ENCODE measurements at places on chromosomes 7 and 10.
A peak's percentile ranks its signal among the peaks of the same experiment; 100 is the strongest.

GRCh38 chr7:15866753-15867152 is 180.3 kb upstream of the MEOX2 start:
- DNase-seq: no peak
- H3K27ac ChIP-seq: no peak overlapping the region
- no peaks in the 10 kb centered on the region for H3K27me3 ChIP-seq
- peaks cover 3% of the 10 kb centered on the region for H3K4me1 ChIP-seq
- H3K36me3 ChIP-seq: no peaks in the 10 kb centered on the region

DNA sequence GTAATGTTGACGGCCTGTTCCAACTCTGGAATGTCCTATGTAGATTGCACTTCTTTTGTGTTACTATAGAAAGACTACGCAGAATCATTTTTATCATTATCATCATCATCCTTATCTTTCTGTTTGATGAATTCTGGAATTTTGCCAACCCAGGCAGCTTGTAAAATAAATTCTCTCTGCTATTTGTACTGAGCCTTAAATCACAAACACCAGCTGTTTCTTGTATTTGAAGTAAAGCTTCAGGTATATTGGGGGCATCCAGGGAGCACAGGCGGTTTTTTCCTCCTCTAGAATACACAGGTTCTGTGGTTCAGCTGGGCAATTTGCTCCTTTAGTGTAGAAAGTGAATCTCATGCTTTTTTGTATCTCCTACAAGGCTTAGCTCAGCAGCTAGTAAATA is 14.9 kb upstream of the CPA5 start:
- H3K4me3 ChIP-seq: no peak overlapping the region
- no peaks in the 10 kb centered on the region for H3K27me3 ChIP-seq
- H3K27ac ChIP-seq: no peak overlapping the region
- no peak for DNase-seq
- H3K36me3 ChIP-seq: no peaks in the 10 kb centered on the region

GRCh38 chr10:133467286-133467911 is 13.7 kb downstream of the SCART1 start:
- H3K27ac ChIP-seq: no peak overlapping the region
- DNase-seq: no peak
- no peak overlapping the region for H3K4me3 ChIP-seq
- H3K27me3 ChIP-seq: peaks cover 19% of the 10 kb centered on the region

- H3K27ac ChIP-seq: no peak overlapping the region
- H3K36me3 ChIP-seq: no peaks in the 10 kb centered on the region
- peak; percentile 46 for DNase-seq
- H3K27me3 ChIP-seq: no peaks in the 10 kb centered on the region
- H3K4me1 ChIP-seq: peaks cover 3% of the 10 kb centered on the region
Measured at GRCh38 chr7:15015545-15016314, 113.2 kb upstream of the DGKB start.

- H3K36me3 ChIP-seq: no peaks in the 10 kb centered on the region
- peak overlapping the region; percentile 88 for H3K27ac ChIP-seq
- H3K4me3 ChIP-seq: no peak overlapping the region
- H3K4me1 ChIP-seq: peaks cover 20% of the 10 kb centered on the region
- DNase-seq: peak; percentile 7
Measured at GRCh38 chr7:122803323-122803722, 82.9 kb downstream of the CADPS2 start.

DNA sequence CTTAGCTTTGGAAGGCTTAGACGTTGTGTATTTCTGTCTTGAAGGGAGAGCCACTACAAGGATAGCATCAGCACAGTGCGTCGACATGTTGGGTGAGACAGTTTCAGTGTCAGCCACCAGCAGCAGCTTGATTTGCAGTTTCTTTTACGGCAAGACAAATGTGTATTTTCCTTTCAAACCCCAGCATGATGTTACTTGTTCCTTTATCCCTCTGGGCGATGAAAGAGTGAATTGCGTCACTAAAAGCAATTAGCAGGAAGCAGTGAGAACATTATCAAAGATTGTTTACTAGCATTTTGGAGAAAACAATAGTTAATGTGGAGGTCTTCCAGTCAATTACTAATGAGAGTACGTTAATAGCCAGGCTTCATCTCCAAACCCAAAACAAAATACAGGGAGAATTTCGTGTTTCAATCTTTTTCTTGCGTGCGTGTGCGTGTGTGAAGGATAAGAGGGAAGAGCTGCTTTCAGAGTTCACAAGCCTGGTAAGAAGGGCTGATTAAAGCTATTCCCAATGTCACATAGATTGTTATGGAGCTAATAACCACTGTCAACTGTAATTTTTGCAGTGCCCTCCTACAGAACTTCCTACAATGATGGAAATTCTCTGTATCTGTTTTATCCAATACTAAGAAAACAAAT is 157.1 kb upstream of the AOAH start:
- no peak for DNase-seq
- no peak overlapping the region for H3K27ac ChIP-seq
- H3K4me3 ChIP-seq: no peak overlapping the region
- H3K27me3 ChIP-seq: peaks cover 5% of the 10 kb centered on the region

GRCh38 chr7:23167691-23168090 is 14.2 kb upstream of the NUP42 start:
- DNase-seq: no peak
- H3K27ac ChIP-seq: no peak overlapping the region
- H3K4me3 ChIP-seq: no peak overlapping the region
- no peaks in the 10 kb centered on the region for H3K4me1 ChIP-seq

- peaks cover 5% of the 10 kb centered on the region for H3K4me1 ChIP-seq
- H3K4me3 ChIP-seq: no peak overlapping the region
- no peak for DNase-seq
- no peak overlapping the region for H3K27ac ChIP-seq
- H3K36me3 ChIP-seq: no peaks in the 10 kb centered on the region
Measured at GRCh38 chr10:111593578-111593977, 516.7 kb downstream of the ADRA2A start.

GRCh38 chr10:112834751-112835181 is 115.3 kb upstream of the TCF7L2 start:
- no peak overlapping the region for H3K4me3 ChIP-seq
- H3K27me3 ChIP-seq: peaks cover 7% of the 10 kb centered on the region
- H3K4me1 ChIP-seq: peaks cover 5% of the 10 kb centered on the region
- no peak overlapping the region for H3K27ac ChIP-seq

DNA sequence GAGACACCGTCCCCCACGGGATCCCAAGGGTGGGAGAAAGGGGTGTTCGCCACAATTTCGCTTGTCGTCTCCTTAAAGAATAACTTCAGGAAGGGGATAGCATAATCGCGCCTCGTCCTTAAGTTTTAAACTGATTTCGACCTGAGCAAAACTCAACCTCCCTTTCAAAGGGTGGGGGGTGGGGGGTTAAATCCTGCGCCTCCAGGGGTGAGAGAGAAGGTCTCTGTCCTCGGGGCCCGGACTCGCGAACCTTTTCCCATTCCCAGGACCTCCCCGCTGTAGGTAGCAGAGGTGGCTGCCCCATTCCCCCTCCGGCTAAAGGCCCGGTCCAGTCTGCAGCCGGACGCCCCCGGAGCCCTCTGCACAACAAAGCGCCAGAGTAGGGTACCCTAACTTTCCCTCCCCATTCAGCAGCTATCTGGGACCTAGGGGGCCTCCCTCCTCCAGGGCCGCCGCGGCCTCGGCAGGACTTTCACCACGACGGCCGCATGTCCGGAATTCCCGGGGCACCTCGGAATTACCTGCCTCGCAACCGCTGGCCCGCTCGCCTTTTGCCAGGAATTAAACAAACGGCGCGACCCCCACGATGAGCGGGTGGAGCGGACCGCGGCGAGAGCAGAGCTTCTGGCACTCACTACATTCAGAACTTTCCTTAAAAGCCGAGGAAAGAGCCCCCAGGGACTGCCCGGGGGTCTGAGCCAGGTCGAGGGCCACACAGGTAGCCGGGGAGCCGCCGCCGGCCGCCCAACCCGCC is 1.7 kb downstream of the CDK6 start:
- peaks cover 19% of the 10 kb centered on the region for H3K27me3 ChIP-seq
- peak overlapping the region; percentile 8 for H3K27ac ChIP-seq
- H3K4me1 ChIP-seq: peaks cover 36% of the 10 kb centered on the region
- peak overlapping the region; percentile 97 for H3K4me3 ChIP-seq
- peaks cover 15% of the 10 kb centered on the region for H3K36me3 ChIP-seq

DNA sequence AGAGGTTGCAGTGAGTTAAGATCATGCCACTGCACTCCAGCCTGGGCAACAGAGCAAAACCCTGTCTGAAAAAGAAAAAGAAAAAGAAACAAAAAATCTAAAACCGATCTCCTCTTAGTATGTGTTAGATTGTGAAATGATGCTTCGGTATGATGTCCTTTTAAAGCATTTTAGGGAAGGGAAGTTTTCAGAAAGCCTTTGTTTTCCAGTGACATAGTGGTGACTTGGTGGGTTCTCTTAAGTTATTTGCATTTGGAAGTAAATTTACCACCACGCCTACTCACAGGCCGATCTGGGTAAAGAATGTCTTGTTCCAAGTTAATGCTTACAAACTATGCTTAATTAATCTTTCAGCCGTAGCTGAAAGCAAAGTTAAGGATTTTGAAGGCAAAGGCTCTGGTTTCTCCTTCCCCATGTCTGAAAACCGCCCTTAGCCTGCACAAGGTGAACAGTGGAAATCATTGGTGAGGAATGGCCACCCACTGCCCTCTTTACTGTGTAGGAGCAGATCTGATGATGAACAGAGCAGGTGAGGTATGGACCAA is 10.7 kb downstream of the MTURN start:
- H3K36me3 ChIP-seq: peaks cover 13% of the 10 kb centered on the region
- peaks cover 5% of the 10 kb centered on the region for H3K27me3 ChIP-seq
- H3K4me1 ChIP-seq: peaks cover 29% of the 10 kb centered on the region
- no peak for DNase-seq
- no peak overlapping the region for H3K27ac ChIP-seq
- H3K4me3 ChIP-seq: no peak overlapping the region

DNA sequence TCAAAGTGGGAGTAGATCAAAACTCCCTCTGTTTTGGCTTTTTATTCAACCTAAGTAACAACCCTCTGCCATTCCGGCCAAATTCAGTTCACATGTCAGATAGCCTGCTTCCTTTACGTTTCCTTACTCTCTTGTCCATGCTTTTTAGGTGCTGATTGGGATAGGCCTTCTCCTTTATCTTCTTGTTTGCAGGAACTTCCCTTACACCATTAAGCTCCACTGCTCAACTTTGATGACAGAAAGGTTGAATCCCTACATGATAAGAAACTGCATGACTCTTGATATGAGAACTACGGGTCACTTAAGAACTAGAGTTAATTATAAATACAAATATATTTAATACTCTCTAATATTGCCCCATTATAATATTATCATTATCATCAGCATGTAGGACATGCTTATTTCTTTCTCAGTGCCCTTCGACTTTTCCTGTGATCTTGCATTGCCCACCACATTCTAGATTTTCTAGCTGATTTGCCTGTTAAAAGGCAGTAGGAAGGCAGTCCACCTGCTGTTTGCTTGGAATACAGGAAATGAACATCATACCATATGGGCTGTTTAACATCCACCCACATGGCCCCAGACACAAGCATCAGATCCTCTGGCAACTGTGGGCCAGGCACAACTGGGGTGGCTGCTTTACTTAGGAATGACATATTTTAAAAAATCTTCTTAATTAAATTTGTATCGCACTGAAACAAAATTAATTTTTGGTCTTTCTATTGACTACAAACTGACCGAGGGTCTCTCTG is 59.7 kb upstream of the CCDC6 start:
- DNase-seq: no peak
- peak overlapping the region; percentile 55 for H3K27ac ChIP-seq
- H3K36me3 ChIP-seq: no peaks in the 10 kb centered on the region
- H3K27me3 ChIP-seq: no peaks in the 10 kb centered on the region
- H3K4me1 ChIP-seq: peaks cover 7% of the 10 kb centered on the region
- no peak overlapping the region for H3K4me3 ChIP-seq

DNA sequence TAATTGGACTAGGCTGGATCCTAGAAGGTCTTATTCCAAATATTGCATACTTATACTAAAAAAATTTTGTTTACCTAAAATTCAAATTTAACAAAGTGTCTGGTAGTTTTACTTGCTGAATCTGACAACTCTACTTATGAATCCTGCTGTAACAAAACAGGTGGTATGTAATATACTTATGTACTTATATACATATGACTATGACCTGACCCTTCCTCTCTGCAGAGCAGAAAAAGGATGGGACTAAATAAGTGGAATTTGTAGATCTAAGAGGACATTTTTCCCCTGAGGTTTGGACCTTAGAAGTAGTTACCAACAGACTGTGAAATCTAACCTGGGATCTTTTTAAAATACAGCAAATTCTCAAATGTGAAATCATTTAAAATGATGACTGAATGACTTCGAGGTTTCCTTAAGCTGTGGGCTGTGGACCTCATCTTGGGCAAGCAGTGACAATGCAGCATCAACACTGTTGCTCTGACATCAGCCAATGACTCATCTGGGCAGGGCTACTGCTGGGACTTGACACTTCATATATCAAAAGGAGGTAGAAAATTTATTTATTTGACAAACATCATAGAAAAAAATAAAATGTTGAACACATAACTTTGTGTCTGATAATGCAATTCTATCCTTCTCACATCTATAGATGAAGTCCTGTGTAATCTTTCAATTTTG is 73.6 kb downstream of the RELN start:
- no peaks in the 10 kb centered on the region for H3K27me3 ChIP-seq
- H3K4me1 ChIP-seq: peaks cover 13% of the 10 kb centered on the region
- no peaks in the 10 kb centered on the region for H3K36me3 ChIP-seq
- no peak for DNase-seq

- H3K27me3 ChIP-seq: peaks cover 1% of the 10 kb centered on the region
- H3K4me1 ChIP-seq: no peaks in the 10 kb centered on the region
- DNase-seq: no peak
- no peak overlapping the region for H3K4me3 ChIP-seq
- H3K27ac ChIP-seq: no peak overlapping the region
Measured at GRCh38 chr7:145082366-145083161, 246.7 kb upstream of the TPK1 start.

DNA sequence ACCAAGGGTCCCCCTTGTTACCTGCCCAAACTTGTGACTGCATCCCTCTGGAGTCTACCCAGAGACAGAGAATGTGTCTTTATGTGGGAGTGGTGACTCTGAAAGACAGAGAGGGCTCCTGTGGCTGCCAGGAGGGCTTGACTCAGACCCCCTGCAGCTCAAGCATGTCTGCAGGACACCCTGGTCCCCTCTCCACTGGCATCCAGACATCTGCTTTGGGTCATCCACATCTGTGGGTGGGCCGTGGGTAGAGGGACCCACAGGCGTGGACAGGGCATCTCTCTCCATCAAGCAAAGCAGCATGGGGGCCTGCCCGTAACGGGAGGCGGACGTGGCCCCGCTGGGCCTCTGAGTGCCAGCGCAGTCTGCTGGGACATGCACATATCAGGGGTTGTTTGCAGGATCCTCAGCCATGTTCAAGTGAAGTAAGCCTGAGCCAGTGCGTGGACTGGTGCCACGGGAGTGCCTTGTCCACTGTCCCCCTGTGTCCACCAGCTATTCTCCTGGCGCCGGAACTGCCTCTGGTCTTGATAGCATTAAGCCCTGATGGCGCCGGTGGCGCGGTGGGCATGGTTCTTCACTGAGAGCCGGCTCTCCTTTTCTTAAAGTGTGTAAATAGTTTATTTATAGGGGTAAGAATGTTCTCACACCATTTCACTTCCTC is 19.4 kb upstream of the SH2D4B start:
- peaks cover 19% of the 10 kb centered on the region for H3K27me3 ChIP-seq
- H3K4me3 ChIP-seq: peak overlapping the region; percentile 68
- peaks cover 41% of the 10 kb centered on the region for H3K36me3 ChIP-seq
- peaks cover 30% of the 10 kb centered on the region for H3K4me1 ChIP-seq
- DNase-seq: no peak
- H3K27ac ChIP-seq: no peak overlapping the region

All from endothelial cell (in vitro differentiated cells).